ENCODE measurements at places on chromosomes 4 and X.

DNA sequence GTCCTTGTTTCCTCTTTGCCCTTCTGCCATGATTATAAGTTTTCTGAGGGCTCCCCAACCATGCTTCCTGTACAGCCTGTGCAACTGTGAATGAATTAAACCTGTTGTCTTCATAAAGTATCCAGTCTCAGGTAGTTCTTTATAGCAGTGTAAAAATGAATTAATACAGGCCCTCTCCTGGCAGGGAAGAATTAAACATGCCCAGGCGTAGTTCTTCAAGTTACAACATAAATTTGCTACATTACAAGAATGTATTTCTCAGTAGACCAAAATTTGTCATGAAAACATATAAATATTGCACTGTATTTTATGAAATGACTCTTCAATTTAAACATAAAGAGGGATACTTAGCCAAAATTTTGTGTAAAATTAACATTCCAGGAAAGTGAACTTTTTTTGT lies 1089.9 kb upstream of the PCDH10 start:
- no peak for DNase-seq

- DNase-seq: no peak
These were observed 194.9 kb downstream of the CBLL2 start for GRCh38 chrX:22467571-22467970.

DNA sequence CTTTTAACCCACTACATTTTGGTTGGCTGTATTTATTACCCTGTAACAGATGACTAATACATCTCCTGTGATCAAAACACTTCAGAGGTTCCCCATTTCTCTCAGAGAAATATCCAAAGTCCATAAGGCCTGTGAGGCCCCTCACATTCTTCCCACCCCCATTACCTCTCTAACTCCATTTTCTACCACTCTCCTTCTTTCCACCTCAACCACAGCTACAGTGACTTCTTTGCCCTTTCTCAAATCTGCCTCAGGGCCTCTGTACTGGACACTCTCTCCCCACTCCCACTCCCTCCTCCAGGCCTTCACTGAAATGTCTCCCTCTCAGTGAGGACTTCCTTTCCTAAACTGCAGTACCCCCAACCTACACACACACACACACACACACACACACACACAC lies 8.4 kb upstream of the TMEM144 start:
- no peak for DNase-seq

DNA sequence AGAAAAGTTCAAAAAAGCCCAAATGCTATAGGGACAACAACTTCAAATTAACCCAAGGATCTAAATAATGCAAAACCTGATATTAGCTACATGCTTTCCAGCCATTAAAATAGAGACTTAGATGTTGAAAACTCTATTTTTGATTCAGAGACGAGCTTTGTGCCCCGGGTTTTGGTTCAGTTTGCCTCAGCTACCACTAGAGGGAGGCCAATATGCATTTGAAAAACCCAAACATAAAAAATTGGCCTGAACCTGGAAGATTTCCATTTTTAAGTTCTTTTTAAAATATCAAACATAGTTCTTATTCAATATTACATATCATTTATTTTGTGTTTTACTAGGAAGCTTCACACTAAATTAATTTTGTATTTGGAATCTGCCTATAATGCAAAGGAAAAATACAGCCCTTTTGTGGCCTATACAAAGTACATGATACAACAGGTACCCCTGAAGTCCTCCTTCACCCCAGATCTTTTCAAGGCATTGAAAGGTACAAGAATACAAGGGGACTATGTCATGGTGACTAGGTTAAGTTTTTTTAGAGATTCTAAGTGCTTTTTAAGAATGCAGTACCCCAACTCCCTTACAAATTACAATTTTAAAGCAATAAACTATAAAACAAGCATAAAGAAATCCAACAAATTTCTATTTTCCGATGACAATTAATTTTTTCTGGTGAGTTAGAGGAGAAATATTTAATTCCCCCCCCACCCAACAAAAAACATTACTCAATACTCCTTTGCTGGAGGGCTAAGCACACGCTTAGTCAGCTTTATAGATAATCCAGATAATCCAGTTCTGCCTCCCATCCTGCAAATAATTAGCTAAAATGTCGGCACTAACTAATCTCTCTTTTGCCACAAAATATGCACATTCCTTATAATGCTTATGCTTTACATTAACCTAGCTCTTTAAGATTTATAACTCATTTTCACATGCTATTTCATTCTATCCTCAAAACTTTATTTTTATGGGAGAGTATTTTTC lies 97.7 kb upstream of the PTPN13 start:
- peak; percentile 17 for DNase-seq

- no peak for DNase-seq
These were observed 133.5 kb downstream of the COL4A5 start for GRCh38 chrX:108573136-108573535.
